NCI-H1092 treated with DMSO at 0.1 percent for 48 hours (cell line): ENCODE measurements at places on chromosomes 1 and 21.

DNA sequence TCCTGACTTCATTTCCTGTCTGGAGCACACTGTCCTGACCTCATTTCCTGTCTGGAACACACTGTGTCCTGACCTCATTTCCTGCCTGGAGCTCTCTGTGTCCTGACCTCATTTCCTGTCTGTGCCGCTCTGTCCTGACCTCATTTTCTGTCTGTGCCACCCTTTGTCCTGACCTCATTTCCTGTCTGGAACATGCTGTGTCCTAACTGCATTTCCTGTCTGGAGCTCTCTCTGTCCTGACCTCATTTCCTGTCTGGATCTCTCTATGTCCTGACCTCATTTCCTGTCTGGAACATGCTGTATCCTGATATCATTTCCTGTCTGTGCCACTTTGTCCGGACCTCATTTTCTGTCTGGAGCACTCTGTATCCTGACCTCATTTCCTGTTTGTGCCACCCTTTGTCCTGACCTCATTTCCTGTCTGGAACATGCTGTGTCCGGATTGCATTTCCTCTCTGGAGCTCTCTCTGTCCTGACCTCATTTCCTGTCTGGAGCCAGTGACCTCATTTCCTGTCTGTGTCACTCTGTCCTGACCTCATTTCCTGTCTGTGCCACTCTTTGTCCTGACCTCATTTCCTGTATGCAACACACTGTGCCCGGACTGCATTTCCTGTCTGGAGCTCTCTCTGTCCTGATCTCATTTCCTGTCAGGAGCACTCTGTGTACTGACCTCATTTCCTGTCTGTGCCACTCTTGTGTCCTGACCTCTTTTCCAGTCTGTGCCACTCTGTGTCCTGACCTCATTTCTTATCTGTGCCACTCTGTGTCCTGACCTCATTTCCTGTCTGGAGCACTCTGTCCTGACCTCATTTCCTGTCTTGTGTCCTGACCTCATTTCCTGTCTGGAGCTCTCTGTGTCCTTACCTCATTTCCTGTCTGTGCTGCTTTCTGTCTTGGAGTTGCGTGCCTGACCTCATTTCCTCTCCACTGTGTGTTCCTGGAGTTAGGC, 27.6 kb downstream of the SKI start:
- DNase-seq = no peak

GRCh38 chr1:97050506-97050905, 328.9 kb downstream of the PTBP2 start:
- DNase-seq = peak; percentile 25

- DNase-seq = peak; percentile 72
Measured at GRCh38 chr1:78114034-78114956, 68.5 kb downstream of the GIPC2 start.

- no peak for DNase-seq
Measured at GRCh38 chr1:83796409-83796808, 202.5 kb downstream of the TTLL7 start.

GRCh38 chr1:1082776-1083415, 8.8 kb upstream of the RNF223 start:
- DNase-seq = no peak

- no peak for DNase-seq
Measured at GRCh38 chr1:47418122-47418521, 2.0 kb downstream of the FOXE3 start.

DNA sequence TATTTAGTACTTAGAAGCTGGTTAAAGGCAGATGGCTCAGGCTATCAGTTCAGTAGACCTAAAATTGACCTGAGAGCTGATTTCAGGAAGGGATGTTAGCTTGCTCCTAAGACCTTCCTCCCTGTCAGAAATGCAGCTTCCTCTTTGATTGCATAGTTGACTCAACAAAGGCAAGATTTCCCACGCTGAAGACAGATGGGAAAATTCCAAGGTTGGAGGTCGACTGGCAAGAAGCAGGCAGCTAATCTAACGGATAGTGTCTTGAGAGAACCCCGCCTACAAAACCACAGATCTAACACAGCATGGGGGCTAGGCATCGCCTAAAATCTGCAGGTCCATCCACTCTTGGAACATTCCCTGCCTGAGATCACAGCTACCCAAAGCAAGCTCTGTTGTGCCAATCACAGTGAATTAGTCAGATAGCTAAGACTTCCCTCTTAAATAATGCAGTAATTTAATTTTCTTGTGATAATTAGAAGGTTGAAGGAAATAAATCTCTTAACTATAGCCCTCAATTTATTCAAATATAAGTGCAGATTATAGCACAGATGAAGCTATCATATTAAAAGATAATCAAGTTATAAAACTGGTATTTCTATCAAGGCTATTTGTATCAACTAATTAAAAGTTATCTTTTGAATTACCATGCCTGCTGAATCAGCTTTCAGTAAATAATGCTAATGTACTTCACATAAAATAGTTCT, 357.8 kb upstream of the SGIP1 start:
- DNase-seq = no peak

DNA sequence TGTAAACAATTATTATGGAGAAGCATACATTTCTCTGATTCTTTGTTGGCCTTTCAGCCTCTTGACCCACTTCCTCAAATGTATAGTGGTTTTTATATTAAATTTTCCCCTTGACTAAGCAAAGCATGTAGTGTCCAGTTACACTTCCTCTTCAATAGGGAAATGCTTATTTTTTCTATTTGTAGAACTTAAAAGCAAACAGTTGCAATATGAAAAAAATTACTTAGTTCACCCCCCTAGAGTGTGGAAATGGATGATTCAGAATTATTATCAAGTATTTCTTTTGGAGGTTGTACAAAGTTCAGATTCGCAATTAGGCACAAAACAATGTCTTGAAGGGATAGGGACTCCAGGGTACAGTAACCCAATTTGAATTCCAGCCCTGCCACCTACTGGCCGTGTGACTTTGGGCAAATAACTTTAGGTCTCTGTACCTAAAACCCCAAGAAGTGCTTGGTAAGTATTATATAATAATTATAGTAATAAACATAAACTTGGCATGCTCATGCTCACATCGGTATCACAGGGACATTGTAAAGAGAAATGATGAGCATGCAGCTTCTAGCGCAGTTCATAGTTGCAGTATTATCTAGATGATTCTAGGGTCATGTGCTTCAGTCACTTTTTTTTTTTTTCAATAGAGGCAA, 28.6 kb upstream of the IFNGR2 start:
- peak; percentile 27 for DNase-seq

GRCh38 chr1:9559673-9560072, 20.4 kb downstream of the SLC25A33 start:
- DNase-seq = no peak

DNA sequence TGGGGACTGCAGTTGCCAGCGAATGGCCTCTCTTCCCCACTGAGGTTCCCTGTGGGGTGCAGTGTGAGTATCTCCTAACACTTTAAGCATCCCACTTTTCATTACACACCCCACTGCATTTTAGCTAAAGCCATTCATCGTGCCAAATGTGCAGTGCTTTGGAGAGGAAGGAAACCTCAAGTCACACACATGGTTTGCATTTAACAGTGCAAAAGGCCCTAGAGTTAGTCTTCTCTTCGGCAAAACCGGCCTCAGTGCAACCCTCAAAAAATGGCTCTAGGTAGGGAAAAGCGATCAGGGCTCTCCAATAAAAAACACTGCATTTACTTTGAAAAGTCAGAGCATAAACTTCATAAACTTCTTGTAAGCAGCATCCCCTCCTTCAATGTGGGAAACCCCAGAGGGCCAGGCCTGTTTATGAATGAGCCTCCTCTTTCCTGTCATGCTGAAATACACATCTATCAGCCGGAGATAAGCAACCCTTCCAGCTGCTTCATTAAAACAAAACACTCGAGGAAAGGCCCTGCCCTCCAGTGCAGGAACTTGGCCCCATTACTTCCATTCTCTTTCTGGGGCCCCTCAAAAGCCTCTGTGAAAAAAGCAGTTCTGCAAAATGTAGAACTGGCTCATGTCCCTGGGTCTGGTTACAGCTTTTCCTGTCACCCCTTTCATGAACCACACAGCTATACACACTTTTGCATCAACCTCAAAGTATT, 184.0 kb downstream of the CDC7 start:
- DNase-seq = no peak

DNA sequence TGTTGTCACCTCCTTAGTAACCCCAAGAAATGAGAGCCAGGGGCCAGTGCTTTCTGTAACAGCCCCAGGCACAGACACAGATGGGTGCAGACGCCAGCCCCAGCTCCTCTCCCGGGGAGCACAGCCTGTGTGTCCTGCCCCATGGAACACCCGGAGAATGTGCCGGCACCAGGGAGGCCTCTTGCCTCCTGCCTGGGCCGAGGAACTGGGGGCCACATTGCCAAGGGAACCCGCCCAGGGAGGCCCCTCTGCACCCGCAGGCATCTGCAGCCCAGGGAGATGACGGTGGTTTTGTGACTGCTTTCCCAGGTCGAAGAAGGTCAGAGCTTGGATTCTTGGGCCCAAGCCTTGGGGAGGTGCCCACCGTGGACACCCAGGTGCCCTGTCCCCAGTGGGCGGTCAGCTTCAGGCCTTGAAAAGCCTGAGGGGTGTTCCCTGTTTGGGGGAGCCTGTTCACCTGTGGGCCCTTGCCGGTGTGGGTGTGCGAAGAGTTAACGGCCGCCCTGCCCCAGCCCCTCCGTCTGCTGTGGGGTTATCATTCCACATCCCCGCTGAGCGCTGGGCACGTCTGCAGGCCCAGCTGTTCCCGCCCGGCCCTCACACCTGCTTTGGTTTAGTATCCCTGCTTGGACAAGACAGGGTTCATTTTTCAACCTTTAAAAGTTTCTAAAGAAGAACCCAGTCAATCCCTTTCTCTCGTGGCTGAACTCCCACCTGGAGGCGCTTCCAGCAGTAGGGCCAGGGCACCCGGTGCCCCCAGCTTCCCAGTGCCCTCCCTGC, 62.5 kb downstream of the MORN1 start:
- DNase-seq = no peak

GRCh38 chr21:45053561-45054226, 20.7 kb upstream of the ADARB1 start:
- DNase-seq = no peak

GRCh38 chr1:155323729-155324036, 3.0 kb downstream of the RUSC1 start:
- DNase-seq = peak; percentile 54

- peak; percentile 67 for DNase-seq
Measured at GRCh38 chr1:181089676-181090544, 1.4 kb downstream of the IER5 start.

- peak; percentile 32 for DNase-seq
Measured at GRCh38 chr1:19384113-19384512, 72.0 kb downstream of the SLC66A1 start.

DNA sequence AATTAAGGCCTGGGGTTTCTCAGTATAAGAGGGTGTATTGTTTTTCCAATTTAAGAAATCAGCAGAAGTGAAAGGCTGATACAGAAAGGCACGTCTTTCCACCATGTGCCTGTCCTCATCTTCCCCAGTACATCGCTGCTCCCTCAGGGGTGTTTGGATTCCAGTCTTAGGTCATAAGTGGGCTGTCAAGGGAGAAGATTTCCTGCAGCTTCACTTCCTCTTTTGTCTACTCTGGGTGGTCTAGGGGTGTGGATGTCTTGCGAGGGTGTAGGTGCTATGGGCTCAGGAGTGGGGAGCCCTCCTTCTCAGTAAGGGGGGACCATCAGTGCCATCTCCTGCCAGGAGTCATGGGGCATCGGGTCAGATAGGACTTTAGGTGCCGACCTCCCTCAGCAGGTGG, 999.8 kb upstream of the NCAM2 start:
- no peak for DNase-seq

- no peak for DNase-seq
Measured at GRCh38 chr1:192609110-192610079, 26.6 kb upstream of the RGS13 start.

DNA sequence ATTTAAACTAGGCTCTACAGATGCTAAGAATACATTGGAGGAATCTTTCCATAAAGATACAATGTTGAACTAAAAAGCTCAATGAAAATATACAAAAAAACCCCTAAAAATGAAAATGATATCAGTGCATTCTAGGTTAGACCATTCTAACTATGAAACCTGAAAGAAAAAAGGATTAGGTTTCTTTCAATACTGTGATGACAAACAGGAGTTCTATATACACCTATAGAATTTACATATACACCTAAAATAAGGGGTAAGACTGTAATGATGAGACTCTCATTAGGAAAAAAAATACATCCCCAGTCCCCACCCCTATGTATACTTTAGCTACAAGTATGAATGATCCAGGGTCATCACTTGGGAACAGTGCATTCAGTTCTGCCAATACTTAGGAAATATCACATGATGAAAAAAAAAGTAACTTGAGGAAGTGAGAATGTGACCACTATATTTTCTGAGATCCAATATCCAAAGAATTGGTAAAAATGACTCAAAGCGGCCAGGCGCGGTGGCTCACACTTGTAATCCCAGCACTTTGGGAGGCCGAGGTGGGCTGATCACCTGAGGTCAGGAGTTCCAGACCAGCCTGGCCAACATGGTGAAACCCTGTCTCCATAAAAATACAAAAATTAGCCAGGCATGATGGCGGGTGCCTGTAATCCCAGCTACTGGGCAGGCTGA, 26.3 kb downstream of the SELENOF start:
- DNase-seq = no peak

DNA sequence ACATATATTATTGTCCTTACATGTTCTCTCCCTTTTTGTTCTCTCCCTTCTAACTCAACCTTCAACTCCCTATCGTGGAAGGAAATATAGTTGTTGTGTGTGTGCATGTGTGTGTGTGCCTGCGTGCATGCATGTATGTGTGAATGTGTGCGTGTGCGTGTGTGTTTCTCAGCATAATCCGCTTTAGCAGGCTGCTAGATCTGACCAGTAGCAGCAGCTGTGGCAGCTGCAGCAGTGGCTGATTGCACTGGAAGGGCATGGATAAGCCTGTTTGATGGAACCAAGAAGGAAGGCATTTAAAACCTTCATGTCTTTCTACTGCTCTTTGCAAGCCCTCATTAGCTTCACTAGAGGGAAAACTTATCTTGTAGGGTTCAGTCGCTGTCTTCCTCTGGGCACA, 65.6 kb upstream of the IRF2BP2 start:
- DNase-seq = no peak

GRCh38 chr1:29960156-29960755, 723.9 kb downstream of the PTPRU start:
- no peak for DNase-seq

- no peak for DNase-seq
Measured at GRCh38 chr21:46196733-46197132, 12.5 kb upstream of the SPATC1L start.

DNA sequence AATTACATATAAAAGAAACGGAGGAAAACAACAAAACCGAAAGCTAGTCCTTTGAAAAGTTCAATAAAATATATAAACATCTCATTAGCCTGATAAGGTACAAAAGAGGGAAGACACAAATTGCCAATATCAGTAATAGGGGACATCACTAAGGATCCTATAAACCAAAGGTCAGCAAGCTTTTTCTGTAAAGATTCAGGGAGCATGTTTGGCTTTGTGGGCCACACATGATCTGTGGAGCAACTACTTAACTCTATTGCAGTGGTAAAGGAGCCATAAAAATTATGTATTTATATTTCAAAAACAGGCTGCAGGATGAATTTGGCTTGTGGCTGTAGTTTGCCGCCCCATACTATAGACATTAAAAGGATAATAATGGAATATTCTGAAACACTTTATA, 5.5 kb upstream of the NSUN4 start:
- no peak for DNase-seq

- no peak for DNase-seq
Measured at GRCh38 chr1:51583532-51583931, 33.4 kb upstream of the OSBPL9 start.
